Fibroblast of lung (primary cell): ENCODE measurements at places on chromosomes 2 and 18. TPM values are rescaled to one million over a fixed set of nuclear protein-coding genes. Genes with fewer than 3 reads are reported as not detected.

LYPD6 gene
- total RNA-seq: under 0.01 and 0.17 TPM in 2 replicates

DTNA gene
- 28.2 and 38.8 TPM in 2 replicates for total RNA-seq

NCKAP5 gene
- 1.0 and 2.6 TPM in 2 replicates for total RNA-seq

GORASP2 gene
- 24.4 and 28.2 TPM in 2 replicates for total RNA-seq

SCN1A gene
- under 0.01 and 0.50 TPM in 2 replicates for total RNA-seq

TLX2 gene
- total RNA-seq: under 0.01 TPM in 1 of 2 replicates, not detected in the other

STARD6 gene
- 0.33 TPM in 1 of 2 replicates, not detected in the other for total RNA-seq

TRIM43 gene
- total RNA-seq: not detected in 2 replicates

SLC23A3 gene
- total RNA-seq: 1.8 and 2.5 TPM in 2 replicates

NMUR1 gene
- under 0.01 and 0.50 TPM in 2 replicates for total RNA-seq

CFC1 gene
- total RNA-seq: not detected in 2 replicates

AGXT gene
- not detected in 2 replicates for total RNA-seq

TMEM247 gene
- not detected in 2 replicates for total RNA-seq

CRYBA2 gene
- total RNA-seq: not detected in 2 replicates
